ENCODE measurements at places on chromosomes 4 and X.

- DNase-seq: no peak
Measured at GRCh38 chrX:72020788-72021187, 110.1 kb downstream of the NHSL2 start.

GRCh38 chr4:2266181-2266580, 4.3 kb upstream of the MXD4 start:
- no peak for DNase-seq

DNA sequence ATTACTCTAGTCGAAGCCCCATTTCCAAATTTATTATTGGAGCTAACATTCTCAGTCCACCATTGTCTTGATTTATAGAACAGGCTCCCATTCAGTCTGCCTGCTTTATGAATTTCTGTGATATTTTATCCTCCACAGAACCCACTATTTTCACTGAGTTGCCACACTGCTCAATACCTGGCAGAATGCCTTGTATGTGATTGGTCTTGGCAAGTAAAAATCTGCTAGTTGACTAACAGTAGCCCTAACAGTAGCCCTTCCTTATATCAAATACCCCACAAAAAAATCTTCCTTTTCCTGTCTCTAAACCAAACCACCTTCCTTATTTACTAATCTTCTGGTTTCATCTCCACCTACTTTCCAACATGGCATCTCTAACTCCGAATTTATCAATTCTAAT, 82.6 kb downstream of the CHM start:
- no peak for DNase-seq

- no peak for DNase-seq
Measured at GRCh38 chr4:7873881-7874280, 65.8 kb downstream of the AFAP1 start.

GRCh38 chr4:127832585-127832984, 48.1 kb upstream of the PLK4 start:
- no peak for DNase-seq

GRCh38 chr4:169615467-169616106, 3.2 kb upstream of the NEK1 start:
- DNase-seq: no peak

DNA sequence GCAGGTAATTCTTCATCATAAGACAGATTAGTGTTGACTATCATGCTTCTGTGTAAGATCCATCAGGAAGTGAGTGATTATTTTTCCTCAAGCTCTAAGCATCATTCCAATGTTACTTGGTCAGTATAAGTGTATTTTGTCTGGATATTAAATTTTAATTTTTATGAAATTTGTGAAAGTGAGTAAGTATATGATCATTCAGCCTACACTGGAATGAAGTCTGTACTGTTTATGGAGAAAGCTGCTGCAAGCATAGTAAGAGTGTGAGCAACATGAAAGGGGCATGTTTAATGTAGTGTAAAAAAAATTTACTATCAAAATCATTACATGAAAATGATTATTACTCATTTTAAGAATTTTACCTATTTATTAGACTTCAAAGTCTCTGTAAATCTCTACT, 84.8 kb downstream of the IL15 start:
- no peak for DNase-seq

- no peak for DNase-seq
Measured at GRCh38 chr4:53608242-53608641, 17.0 kb upstream of the LNX1 start.

DNA sequence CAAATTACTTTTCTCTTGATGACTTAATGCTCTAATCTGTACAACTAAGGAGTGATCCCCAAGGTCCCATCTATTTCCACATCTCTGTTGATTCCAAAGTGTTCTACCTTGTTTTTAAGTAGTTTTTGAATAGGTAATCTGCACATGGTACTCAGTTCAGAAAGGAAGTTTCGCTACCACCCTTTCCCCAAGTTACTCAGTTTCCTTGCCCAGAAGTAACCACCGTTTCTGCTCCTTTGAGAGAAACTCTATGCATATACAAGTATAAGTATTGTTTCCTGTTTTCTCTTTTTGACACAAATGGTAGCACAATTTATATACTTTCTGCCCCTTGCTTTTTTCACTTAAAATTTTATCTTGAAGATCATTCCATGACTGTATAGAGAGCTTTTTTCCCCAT, 18.1 kb downstream of the TMEM154 start:
- DNase-seq: no peak

DNA sequence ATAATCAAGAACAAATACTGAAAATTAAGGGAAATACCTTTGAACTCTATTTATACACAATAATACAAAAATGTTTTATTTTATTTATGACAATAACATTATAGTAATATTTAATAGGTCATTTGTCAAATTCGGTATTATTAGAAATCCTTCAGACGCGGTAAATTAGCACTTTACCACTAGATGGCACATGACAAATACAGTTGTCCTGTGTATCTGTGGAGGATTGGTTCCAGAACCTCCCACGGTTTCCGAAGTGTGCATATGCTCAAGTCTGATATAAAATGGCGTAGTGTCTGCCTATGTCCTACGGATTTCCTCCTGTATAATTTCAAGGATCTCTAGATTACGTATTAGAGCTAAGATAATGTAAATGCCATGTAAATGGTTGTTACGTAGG, 8.1 kb upstream of the LINC00632 start:
- no peak for DNase-seq

- DNase-seq: no peak
Measured at GRCh38 chrX:106931831-106932491, 11.8 kb downstream of the CLDN2 start.

- no peak for DNase-seq
Measured at GRCh38 chr4:42588909-42589308, 68.0 kb downstream of the ATP8A1 start.

- no peak for DNase-seq
Measured at GRCh38 chrX:41919870-41920269, 3.5 kb downstream of the CASK start.

DNA sequence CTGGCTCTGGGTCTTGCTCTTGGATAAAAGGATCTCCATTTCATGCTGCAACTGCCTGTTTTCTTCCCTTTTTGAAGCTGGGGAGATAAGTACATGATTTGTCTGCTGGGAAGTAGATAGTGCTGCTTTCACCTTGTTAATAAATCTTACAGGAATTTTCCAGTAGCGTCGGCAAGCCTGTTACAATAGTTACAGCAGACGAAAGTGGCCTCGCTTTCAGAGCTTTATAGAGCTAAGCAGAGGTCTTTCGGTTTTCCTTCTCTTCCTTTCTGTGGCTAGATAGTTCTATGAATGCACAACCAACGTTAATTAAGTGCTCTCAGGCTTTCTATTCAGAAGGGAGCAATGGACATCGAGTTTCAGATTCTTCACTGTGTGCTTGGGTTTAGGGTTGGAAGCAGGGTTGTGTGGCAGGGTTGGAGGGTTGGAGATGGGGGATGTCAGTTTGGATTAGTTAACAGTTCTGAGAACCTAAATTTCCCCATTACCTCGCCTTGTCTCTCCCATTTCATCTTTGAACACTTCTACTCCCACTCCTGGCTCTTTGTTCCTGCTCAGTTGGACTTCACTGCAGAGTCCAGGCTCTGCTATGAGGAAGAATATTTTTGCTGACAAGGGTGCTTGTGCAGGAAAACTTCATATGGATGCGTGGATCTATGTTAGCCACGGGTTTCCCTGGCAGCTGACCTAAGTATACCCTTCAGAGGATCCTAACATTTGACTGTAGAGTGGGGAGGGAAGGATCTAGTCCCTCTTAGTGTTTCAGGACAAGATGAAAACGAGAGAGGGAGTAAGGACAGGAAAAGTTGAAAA, 237.9 kb downstream of the ARHGAP10 start:
- DNase-seq: no peak

GRCh38 chr4:76991161-76991660, 41.7 kb downstream of the SEPTIN11 start:
- DNase-seq: no peak

- no peak for DNase-seq
Measured at GRCh38 chr4:33171873-33172525, 2451.8 kb downstream of the PCDH7 start.

DNA sequence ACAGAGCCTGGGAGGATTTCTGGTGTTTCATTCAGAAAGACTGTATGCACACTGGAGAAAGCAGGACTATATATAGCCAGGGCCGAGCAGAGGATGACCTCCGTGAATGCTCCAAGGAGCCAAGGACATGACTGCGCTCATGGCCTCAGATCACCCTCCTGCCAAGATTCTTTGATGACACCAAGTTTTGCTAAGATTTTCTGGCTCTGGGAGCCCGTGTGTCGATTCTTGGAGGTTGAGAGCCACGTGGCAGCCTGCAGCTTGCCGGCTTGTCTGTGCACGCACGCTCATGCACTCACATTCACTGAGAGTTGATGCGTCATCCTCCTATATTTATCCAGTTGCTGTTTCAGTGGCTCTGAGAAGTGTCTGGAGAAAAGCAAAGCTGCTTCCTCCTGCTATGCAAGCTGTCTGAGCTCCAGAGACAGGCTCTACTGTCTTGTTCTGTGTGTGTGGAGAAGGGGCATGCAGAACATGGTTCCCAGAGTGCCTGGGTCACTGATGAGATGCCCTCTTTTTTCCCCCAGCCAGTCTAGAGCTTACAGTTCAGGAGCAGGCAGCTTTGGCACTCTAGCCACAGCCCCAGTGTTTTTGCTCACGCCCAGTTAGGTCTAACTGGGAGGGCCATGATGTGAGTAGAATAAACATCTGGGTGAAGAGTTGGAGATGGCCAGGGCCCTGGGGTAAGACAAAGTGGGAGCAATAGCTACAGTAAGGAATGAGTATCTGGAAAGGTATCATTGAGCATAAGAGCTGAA, 64.9 kb upstream of the SCOC start:
- DNase-seq: no peak

DNA sequence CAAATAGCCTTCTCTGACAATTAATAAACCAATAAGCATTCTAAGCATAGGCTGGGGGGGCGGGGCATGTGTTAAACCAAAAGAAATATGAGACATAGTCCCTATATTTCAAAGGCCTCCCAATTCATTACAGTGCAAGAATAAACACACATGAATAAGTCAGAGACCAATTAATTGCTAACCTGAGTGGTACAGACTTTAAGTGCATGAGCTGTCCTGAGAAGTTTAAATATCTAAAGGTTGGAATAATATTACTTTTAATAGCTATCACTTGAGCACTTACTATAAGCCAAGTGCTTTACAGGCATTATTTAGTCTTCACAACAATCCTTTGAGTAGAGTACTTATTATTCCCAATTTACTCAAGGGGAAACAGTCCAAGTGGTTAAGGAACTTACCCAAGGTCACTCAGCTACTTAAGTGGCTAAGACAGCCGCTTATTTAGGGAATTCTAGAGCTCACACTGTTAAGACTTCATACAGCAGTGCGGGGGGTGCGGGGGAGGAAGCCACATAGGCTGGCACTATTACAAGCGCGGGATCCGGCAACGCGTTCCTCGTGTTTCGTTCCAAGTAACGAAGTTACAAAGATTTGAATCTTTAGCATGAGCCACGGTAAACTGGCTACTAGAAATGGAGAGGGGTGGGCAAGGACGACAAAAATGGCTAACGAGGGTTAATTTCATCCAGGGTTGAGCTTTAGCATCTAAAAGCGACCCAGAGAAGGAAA, 1.4 kb downstream of the THOC2 start:
- no peak for DNase-seq

GRCh38 chr4:122663814-122664610, 43.1 kb upstream of the IL21 start:
- DNase-seq: peak; percentile 32

- no peak for DNase-seq
Measured at GRCh38 chr4:120801137-120801758, 121.3 kb downstream of the PRDM5 start.

GRCh38 chr4:128468123-128468989, 180.7 kb upstream of the PGRMC2 start:
- DNase-seq: no peak

DNA sequence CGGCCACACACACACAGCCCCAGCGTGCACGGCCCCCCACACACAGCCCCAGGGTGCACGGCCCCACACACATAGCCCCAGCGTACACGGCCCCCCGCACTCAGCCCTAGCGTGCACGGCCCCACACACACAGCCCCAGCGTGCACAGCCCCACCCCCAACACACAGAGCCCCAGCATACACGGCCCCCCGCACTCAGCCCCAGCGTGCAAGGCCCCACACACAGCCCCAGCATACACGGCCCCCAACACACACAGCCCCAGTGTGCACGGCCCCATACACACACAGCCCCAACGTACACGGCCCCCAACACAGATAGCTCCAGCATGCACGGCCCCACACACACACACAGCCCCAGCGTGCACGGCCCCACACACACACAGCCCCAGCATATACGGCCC, 17.6 kb downstream of the GAK start:
- DNase-seq: no peak

GRCh38 chr4:10179957-10180602, 63.5 kb upstream of the WDR1 start:
- DNase-seq: no peak

DNA sequence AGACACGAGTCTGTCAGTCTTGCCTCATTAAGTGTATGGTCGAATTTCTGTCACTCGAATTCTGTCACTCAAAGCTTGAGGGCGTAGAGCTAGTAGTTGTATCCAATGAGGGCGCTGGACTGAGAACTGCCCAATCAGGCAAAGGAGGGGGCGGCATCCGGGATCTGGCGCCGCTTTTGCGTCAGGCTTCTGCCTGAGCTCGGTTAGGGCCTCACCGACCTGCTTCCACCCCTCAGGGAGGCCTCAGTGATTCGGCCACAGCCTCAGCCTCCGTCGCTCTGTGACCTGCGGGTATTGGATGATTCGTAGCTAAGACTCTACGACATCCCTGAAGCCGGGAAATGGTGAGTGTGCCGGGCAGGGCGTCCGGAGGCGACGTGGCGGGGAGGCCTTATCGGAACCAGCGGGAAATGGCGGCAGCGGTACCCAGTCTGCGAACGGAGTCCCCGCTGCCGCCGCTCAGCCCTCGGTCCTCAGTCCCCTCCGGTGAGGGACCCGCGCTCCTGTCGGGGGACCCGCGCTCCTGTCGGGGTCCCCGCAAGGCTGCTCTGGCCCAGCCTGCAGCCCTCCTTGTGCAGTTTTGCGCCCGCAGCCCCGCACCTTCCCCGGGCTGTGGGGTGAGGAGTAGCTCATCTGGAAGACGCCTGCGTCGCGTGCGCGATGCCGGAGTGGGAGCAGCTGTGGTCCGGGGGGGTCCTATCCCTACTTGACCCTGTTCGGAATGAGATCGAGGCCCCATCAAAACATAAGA, 88.3 kb downstream of the ZNF718 start:
- DNase-seq: no peak

- no peak for DNase-seq
Measured at GRCh38 chrX:120512627-120513026, 43.5 kb upstream of the LAMP2 start.

DNA sequence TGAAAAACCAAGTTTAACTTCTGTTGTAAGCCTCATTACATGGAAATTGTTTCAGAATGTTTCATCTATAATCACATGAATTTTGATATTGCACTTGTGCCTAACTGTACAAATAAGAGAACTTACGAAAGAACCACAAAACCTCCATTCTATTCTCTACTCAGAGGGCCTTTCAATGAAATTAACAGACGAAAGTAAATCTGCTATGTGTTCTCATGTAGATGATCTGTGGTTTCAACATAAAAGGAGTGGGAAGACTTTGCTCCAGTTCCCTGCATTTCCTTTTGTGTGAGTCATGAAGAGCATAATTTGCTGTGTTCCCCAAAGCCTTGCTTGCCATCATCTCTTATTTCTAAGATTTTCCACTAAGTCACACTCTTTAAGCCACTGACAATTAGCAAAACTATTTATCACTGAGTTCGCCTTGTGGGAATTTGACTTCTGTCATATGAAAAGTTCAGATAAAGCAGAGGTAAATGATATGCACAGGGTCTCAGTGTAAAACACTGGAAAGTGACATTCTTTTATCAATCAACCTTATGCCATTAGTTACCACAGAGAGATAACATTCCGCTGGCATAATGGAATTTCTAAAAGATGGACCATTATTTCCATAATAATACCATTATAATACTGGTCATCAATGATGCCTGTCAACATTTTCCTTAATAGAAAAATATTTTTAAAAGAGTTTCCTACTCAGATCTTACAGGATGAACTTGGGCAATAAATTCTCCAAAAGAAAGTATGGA, 329.8 kb downstream of the NR3C2 start:
- peak; percentile 17 for DNase-seq
